ENCODE measurements at places on chromosomes 1 and 21.

GRCh38 chr1:1853593-1854257 is 37.2 kb downstream of the GNB1 start:
- no peak for DNase-seq

DNA sequence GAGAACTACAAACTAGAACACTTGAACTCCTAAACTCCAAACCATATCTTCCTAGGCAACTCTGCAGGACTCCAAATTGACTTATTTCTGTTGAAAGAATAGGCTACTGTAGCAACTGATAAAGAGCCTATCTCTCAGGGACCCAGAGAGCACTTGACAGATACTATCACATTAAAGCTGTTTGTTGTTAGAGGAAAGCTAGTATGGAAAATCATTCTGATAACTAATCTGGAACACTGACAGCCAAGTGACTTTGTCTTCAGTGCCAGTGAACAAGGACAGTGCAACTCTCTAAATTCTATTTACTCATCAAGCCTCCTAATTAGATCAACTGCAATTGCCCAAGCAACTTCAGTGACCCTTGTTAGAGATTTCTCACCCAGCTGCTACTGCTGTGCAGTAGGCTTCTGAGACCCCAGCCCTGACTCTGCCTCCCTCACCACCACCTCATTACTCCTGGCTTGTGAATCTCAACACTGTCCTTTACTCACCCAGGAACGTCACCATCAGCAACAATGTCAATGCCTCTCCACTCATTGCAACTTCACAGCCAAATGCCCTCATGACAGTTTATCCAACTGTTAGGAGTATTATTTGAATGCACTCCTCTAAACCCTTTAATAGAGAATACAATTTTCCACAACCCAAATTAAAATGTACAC is 7.4 kb upstream of the RGS13 start:
- DNase-seq = no peak

DNA sequence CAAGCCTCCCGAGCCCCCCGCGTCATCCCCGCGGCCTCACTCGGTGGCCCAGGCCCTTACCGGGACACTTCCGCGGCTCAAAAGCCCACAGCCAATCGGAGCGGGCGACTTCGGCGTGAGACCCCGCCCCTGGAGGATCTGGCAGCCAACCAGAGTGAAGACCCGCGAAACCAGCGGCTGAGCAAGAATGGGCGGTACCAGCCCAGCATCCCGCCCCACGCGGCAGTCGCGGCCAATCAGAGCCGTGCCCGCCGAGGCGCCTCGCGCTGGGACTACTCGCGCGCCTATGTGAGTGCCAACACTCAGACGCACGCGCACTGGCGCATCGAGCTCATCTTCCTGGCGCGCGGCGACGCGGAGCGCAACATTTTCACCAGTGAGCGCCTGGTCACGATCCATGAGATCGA is 22.5 kb downstream of the DISP3 start:
- no peak for DNase-seq

GRCh38 chr1:236659792-236660587 is 26.3 kb upstream of the ACTN2 start:
- no peak for DNase-seq

DNA sequence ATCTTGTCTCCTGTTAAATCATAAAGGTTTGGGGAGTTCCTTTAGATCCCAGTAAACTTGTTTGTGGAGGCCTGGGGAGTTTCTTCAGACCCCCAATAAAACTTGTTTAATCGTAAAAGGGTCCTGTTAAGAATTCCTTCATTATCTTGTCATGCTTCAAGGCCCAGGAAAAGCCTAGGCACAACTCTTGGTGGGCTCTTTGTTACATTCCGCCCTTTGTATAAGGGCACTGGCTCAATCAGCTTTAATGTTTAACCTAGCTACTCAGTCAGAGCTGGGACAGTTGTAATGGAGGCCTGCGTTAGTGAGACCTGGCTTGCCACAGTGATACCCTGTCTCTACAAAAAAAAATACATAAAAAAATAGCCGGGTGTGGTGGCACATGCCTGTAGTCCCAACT is 77.2 kb downstream of the MPZL1 start:
- no peak for DNase-seq

GRCh38 chr1:47852006-47852718 is 145.0 kb downstream of the TRABD2B start:
- DNase-seq = no peak

DNA sequence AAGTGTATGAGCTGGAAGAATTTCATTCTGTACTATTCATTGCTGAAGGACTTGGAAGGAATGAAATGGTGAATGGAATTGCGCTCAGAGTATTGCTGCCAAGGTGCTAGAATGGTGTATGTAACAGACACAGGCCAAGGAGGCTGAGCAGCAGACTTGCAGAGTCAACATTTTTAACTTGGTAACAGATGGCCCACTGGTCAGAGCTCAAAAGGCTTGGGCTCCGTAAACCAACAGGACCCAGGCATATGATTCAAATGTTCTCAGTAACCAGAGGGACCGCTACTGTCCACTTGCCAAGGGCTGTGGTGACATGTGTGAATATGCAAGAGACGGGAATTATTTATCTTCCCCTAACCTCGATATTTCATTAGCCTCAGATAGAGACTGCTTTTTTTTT is 28.8 kb upstream of the PTGFRN start:
- DNase-seq = no peak

- no peak for DNase-seq
Observed at GRCh38 chr1:181541947-181542346, 58.6 kb downstream of the CACNA1E start.

GRCh38 chr1:151418081-151418480 is 18.7 kb downstream of the PSMB4 start:
- DNase-seq = no peak

- no peak for DNase-seq
Observed at GRCh38 chr1:174398246-174398645, 49.5 kb upstream of the GPR52 start.

DNA sequence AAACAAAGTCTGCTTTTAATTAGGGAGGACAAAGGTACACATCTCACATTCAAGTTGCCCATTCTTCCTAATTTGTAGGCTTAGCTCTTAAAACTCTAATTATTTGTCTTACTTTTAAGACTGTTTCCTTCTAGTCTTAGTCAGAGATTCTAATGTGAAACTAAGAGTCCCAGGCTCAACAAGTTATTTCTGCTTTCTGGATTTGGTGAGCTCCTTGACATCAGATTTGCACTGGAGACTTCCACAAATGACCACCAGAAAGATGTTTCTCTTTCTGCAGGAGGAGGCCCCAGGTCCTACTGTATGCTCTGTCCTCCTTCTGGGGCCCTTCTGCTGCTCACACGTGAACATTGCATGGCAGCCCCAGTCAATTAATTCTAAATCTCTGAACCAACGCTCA is 194.2 kb upstream of the JUN start:
- DNase-seq = no peak

GRCh38 chr1:186835448-186835847 is 6.7 kb downstream of the PLA2G4A start:
- DNase-seq = no peak

GRCh38 chr1:78464449-78464891 is 26.3 kb upstream of the PTGFR start:
- no peak for DNase-seq

DNA sequence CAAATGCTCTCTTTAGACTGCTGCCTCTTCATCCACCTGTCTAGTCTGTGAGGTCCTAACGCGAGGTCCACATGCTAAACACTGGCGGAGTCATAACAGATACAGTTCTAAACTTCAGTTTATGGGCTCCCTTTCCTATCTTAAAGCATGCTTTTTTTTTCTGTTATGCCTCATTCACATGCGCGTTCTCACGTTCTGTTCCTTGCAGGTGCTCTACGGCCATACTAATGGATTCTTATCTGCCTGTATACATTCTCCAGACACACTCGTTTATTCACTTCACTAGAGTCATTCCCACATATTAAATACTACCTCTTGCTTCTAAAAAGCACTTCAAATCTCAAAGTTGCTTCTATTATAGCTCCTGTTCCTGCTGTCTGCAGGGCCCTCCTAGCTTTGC is 38.7 kb downstream of the PHC2 start:
- DNase-seq = no peak

GRCh38 chr1:109925159-109925990 is 14.7 kb downstream of the CSF1 start:
- DNase-seq = no peak

DNA sequence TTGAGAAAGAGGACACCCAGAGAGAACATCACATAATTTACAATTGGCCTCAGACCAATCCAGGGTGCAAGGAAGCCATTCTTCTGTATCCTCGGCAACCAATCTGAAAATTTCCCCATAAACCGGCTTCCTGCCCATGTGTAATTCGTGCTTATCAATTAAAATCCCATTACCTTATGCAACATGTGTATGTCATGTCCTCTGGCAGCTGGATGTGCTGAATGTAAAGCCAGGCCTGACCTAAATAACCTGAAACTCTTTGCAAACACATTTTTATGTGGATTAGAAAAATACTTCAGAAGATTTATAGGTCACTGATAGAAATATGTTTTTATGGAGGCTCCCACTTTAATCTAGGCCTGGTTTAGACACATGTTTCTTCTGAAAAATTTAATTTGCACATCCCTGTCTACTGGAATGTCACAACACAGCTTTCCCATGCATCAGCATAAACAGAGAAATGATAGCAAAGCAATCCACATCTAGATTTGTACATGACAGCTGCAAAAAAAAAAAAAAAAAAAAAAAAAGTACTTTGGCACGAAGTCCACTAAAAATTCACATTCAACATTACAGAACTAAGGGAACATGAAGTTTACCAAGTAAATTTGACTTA is 69.4 kb upstream of the SAMSN1 start:
- no peak for DNase-seq

GRCh38 chr1:102262994-102263393 is 266.3 kb upstream of the OLFM3 start:
- DNase-seq = no peak
